SIG-M5 (cell line): ENCODE measurements at places on chromosomes 16 and 17.

- DNase-seq: no peak
Observed at GRCh38 chr16:7646821-7647500, 314.3 kb downstream of the RBFOX1 start.

GRCh38 chr17:80491478-80492342 is 15.3 kb upstream of the NPTX1 start:
- no peak for DNase-seq

- DNase-seq: no peak
Observed at GRCh38 chr17:77602883-77603640, 355.4 kb upstream of the TNRC6C start.

GRCh38 chr16:31361201-31362110 is 6.5 kb downstream of the ITGAX start:
- DNase-seq: no peak

DNA sequence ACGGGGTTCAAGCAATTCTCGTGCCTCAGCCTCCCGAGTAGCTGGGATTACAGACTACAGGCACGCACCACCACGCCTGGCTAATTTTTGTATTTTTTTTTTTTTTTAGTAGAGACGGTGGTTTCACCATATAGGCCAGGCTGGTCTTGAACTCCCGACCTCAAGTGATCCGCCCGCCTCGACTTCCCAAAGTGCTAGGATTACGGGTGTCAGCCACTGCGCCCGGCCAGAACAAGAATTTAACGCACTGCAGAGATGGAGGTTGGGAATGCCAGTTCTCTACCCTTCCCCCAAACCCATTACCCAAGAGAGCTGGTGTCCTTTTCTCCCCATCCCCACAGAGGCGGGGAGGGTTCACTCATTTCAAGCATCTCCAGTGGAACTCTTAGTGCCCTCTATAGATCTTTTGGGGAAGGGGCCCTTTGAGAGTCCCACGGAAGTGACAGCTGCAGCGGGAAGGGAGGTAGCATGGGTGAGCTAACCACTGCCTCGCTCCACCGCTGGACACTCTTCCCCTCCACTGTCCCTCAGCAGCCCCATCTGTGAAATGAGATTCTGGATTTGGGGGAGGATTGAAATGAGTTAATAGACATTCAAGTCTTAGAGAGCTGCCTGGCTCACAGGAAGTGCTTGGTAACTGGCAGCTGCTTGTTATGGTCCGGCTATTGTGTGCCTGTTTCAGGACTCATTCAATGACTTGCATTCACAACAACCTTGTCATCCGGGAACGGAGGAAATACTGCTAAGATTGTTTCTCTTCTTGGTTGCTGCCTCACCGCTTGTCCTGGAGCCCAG is 3.5 kb upstream of the UBALD2 start:
- no peak for DNase-seq

GRCh38 chr16:54407596-54407995 is 121.0 kb upstream of the IRX3 start:
- DNase-seq: no peak

DNA sequence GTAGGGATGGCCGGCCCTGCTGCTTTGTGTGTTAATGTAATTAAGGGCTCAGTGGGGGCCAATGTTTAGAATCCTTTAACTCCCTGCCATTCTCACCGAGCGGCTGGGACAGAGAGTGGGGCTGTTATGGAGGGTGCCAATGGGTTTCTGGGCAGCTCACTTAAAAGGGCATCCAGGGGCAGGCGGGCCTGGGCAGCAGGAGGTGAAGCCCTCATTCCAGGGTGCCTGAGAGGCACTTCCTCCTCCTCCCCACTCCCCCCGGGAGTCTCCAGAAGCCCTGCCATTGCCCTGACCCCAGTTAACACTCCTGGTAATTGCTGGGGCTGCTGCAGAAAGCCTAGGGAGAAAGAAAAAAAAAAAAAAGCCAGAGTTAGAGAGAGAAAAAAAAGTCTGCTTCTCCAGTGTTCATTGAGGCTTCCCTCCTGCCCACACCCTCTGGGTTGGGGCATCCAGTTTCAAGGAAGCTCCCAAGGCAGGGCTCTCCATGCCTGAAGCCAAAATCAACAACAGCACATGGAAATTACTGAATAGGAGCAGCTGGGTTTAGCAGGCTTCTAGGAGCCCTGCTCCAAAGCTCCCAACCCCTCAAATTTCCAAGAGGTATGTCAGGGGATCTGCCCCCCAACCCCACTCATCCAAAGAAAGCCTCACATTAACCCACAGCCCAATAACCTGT is 28.0 kb downstream of the CUEDC1 start:
- no peak for DNase-seq

- DNase-seq: no peak
Observed at GRCh38 chr17:55264278-55264644, 499 bp upstream of the HLF start.

DNA sequence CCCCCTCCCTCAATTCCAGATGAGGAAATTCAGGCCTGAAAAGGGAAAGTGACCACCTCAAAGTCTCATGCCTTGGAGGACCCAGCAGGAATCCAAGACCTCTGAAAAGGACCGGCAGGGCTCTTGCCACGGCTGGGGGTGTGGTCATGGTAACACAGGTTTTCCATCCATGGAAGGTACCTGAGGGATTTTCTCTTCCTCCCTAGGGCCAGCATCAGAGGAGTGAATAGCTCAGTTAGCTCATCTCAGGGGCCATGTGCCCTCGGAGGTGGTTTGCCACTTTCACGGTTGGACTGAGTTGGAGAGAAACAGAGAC is 1.3 kb downstream of the CIITA start:
- no peak for DNase-seq

DNA sequence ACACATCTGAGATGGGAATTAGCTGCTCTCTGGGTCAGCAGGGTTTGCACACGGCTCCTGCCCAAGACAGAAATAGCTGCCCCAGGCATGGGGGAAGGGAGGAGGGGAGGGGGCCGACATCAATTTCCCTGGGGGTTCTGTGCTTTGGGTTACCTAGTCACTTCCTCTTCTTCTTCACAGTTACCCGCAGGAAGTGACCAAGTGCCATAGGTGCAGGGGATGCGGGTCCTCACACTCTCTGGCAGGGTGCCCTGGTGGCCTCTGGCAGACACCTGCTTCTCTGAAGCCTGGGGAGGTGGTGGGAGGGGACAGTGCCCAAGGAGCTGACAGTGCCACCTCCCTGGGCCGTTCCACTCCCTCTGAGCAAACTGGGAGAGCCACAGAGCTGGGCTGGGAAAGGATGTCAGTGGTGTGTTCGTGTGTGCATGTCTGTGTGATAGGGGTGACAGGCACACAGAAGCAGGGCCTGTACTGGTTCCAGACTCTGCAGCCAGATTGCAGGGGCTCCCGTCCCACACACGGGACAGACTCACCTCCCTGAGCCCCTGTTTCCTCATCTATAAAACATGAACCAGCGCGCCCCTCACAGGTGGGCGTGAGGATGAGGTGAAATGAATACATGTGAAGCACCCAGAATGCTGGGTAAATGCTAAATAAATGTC is 18.2 kb downstream of the SCN4A start:
- DNase-seq: no peak

GRCh38 chr16:85759136-85759535 is 8.2 kb upstream of the C16orf74 start:
- DNase-seq: peak; percentile 80

DNA sequence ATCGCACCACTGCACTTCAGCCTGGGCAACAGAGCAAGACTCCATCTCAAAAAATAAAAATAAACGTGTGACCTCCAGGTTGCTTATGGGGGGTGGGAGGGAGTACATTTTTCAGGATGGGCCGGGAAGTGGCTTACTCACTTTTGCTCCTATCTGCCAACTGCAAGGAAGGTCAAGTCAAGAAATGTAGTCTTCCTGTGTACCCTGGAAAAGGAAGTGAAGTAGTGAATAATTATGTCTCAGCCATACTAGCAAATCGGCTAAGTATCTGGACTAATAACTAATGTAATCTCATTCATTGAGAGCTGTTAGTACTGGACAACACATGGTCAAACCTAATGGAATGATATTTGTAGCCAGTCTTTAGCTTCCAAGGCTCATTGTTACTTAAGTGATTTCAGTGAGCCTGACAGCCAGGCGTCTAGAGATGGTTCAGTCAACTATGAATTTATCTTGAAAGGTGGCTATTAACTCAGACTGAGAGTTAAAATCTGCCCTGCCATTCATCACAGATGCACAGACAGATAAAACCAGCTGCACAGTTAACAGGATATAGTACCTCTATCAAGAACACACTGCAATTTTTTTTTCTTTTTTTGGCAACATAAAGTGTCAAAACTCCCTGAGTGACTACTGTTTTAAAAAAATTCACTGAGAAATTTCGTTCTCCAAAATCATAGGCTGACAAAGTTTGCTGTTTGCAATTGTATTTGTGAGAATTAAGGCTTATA is 3.7 kb upstream of the TACO1 start:
- DNase-seq: no peak

DNA sequence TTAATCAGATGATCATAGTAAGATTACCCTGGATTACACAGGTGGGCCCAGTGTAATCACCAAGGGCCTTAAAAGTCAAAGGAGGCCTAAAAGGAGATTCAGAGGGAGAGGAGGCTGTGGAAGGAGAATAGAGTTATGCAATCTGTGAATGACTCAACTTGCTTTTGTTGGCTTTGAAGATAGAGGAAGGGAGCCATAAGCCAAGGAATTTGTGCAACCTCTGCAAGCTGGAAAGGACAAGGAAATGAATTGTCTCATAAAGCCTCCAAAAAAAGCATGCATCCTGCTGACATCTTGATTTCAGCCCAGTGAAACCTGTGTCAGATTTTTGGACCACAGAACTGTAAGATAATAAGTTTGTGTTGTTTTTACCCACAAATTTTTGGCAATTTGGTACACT is 109.6 kb downstream of the CNTNAP4 start:
- no peak for DNase-seq

- DNase-seq: no peak
Observed at GRCh38 chr16:54102888-54103866, 183.4 kb downstream of the IRX3 start.

DNA sequence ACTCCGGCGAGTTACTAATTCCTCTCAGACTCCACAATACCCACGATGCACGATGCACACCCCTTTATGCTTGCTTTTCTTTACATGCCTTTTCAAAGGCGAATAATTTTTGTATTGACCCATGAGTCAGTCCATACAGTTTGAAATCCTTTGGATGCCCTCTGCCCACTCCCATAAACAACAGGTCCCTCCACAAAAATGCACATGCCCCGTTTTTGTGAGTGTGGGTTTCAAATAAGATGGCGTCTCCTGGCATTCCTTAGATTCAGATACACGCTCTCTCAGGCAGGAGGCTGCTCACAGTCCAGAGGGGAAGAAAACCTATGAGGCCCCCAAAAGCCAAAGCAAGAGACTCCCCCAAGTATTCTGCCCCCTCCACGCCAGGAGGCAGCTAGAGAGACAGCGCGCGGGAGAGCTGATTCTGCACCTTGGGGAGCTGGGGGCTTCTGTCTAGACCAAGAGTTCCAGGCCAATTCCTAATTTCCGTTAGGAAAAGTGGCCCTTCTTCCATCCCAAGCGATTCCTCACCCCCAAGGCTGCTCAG is 19.6 kb upstream of the HOXB9 start:
- no peak for DNase-seq

DNA sequence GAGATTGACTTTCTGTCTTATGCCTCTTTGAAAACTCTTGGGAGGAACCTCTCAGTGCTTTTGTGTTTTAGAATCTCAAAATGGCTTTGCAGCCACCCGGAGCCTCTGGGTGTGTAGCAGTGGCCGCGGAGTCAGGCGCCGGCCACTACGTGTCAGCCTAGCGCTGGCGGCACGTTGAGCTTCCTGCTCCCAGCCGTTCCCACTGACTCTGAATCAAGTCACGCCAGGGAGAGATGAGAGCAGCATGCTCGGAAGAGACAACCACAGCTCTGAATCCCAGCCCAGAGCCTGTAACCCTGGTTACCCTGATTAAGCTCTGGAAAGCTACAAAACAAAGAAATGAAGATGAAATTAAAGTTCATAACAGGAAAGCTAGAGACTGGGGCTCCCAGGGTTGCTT is 97.4 kb upstream of the CACNG5 start:
- no peak for DNase-seq

GRCh38 chr17:673200-673681 is 41.4 kb downstream of the VPS53 start:
- no peak for DNase-seq

GRCh38 chr17:76523084-76524037 is 14.1 kb downstream of the CYGB start:
- no peak for DNase-seq

DNA sequence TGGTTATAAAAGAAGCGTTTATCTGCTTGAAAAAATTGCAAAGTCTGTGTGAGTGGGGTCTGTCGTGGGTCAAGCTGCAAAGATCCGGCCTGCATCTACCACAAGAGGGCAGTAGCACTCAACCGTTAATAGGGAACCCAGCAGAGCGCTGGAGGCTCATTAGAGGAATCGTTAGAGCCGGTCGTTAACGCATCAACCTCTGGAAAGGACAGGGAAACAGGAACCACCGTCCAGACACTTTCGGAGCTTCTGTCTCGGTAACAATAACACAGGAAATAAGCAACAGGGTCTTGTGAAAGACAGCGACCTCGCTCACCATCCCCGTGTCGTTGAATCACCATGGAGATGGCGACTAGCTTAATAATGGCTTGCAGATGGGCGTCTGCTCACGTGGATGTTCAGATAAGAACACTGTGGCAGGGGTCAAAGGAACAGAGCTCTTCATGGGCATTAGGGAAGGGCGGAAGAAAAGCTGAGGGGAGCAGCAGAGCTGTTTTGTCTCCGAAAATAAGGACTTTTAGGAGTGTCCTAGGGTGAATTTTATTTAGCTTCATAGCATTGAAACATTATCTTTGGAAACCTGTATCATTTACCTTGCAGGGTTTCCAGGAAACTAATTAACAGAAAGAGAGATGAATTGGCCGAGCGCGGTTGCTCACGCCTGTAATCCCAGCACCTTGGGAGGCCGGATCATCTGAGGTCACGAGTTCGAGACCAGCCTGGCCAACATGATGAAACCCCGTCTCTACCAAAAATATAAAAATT is 11.9 kb upstream of the NSRP1 start:
- peak; percentile 99 for DNase-seq

- DNase-seq: no peak
Observed at GRCh38 chr16:88296437-88297177, 86.2 kb upstream of the ZNF469 start.

- DNase-seq: no peak
Observed at GRCh38 chr17:73336408-73337329, 24.9 kb upstream of the CDC42EP4 start.

DNA sequence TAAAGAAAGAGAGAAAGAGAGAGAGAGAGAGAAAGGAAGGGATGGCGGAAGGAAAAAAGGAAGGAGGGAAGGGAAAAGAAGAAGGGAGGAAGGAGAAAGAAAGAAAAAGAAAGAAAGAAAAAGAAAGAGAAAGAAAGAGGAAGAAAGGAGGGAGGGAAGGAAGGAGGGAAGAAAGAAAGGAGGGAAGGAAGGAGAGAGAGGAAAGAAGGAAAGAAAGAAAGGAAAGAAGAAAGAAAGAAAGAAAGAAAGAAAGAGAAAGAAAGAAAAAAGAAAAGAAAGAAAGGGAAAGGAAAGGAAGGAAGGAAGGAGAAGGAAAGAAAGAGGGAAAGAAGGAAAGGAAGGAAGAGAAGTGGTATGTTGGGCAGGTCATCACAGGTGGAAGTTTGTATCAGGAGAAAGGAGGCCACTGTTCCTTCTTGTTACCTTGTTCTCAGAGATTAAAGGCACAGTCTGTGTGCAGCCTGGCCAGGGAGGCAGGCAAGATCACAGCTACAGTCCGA is 19.3 kb downstream of the SLC35G3 start:
- DNase-seq: no peak

- DNase-seq: no peak
Observed at GRCh38 chr17:79965806-79966205, 69.9 kb downstream of the TBC1D16 start.
